ENCODE measurements at places on chromosomes 13 and 19.

DNA sequence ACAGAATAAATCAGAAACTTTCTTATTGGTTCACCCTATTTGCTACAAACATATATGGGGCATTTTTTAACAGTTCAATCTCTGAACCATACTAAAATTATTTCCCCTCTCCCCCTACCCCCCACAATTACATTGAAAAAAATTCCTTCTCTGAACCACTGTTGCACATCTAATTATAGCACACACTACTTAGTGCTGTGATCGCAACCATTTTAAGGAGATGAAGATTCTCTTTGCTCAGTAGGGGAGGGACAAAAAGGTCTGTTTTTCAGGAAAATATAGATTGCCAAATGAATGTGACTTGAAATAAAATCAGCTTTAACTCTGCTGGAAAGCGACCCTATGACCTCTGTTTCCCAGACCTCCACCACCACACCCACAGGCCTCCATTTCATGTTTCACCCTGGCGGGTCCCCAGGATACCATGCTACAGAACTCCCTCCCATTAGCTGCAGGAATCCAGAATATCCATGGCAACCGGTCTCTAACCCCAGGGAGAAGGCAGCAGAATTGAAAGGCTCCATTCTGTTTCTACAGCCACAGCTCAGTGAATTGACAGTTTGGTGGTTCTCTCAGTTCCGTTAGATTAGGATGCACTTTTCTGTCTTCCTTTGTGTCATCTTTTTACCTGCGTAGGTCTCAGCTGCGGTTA lies 286.3 kb downstream of the TBC1D4 start:
- no peak for DNase-seq

- DNase-seq, result no peak
Observed at GRCh38 chr13:112934078-112934477, 34.9 kb upstream of the MCF2L start.

- DNase-seq, result no peak
Observed at GRCh38 chr13:26017932-26018665, 33.7 kb downstream of the SHISA2 start.

- DNase-seq, result no peak
Observed at GRCh38 chr13:78659450-78659730, 435 bp upstream of the OBI1 start.

GRCh38 chr13:109333893-109334651 lies 452.3 kb downstream of the IRS2 start:
- no peak for DNase-seq

- no peak for DNase-seq
Observed at GRCh38 chr19:47257411-47258169, 1.3 kb downstream of the CCDC9 start.
